ENCODE measurements at places on chromosomes 16 and 17.

GRCh38 chr17:7045492-7046126 is 1.7 kb upstream of the SLC16A11 start:
- no peak for DNase-seq

DNA sequence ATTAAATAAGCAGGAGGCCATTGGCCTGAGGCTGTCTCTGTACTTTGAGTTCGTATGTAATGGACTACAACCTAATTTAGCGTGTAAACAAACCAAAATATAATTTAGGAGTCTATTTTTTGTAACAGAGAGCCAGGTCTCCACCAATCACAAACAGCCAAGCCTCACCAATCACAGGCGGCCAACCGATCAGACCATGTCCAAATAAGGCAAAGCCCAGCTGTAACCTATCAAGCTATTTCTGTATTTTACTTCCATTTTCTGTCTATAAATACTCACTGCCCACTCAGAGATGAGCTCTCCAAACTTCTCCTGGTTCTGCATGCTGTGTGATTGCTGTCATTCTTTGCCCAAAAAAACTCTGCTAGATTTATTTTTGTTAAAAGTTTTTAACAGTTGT is 322.7 kb downstream of the NPIPA8 start:
- DNase-seq: no peak

- no peak for DNase-seq
These were observed 8.0 kb downstream of the FANCA start for GRCh38 chr16:89808475-89808874.

GRCh38 chr16:84487358-84487757 is 17.1 kb downstream of the MEAK7 start:
- DNase-seq: no peak

GRCh38 chr16:16882766-16883165 is 503.8 kb downstream of the NPIPA7 start:
- DNase-seq: no peak

- DNase-seq: no peak
These were observed 4.6 kb upstream of the ETV4 start for GRCh38 chr17:43550754-43551153.

- DNase-seq: peak; percentile 21
These were observed 62.1 kb downstream of the RMI2 start for GRCh38 chr16:11407047-11407982.

GRCh38 chr16:66523861-66524354 is 26.0 kb downstream of the TK2 start:
- no peak for DNase-seq

DNA sequence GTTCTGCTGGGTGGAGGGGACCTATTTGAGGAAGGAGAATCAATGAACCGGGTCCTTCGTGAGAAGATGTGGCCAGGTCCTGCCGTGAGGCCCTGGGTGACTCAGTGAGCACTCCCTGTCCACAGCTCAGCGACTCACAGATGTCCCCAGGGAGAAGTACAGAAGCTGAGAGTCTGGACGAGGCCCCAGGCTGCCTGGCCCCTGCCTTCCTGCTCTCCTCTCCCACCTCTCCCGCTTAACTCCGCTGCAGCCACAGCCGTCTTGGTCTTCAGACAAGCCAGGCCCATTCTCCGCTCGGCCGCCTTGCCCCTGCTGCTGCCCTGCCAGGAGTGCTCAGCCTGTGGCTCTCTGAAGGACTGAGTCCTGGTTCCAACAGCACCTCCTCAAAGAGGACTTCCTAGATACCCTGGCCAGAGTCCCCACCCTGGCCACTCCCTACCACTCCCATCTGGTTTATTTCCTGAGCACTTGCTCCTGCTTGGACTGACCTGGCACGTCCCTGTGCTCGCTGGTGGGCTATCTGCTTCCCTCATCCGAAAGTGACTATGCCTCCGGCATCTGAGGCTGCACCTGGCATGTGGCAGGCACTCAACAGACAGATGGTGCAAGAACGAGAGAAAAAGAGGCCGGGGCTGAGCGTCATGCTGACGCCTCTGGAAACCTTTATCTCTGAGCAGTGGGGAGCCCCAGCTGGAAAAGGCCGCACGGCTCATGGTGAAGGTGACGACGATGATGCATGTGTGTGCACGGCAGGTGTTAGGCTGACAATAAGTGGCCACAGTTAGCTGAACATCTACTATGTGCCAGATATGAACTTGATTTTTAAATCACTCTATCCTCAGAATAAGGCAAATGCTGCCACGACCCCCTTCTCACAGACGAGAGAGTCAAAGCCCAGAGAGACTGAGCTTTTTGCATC is 9.2 kb upstream of the TNFRSF13B start:
- no peak for DNase-seq

DNA sequence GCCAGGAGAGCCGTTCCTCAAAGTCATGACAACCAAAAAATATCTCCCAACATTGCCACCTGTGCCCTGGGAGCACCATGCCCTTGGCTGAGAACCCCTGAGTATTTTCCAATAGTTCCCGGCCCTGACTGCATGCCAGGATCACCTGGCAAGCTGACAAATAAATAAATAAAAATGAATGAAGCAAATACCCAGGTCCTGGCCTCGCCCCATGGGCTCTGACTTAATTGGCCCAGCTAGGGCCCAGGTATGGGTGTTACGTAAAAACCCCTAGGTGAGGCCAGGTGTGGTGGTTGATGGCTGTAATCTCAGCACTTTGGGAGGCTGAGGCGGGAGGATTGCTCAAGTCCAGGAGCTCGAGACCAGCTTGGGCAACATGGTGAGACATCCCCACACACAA is 2.7 kb upstream of the C16orf74 start:
- DNase-seq: no peak

- no peak for DNase-seq
These were observed 779 bp upstream of the CCDC102A start for GRCh38 chr16:57537194-57537505.

GRCh38 chr16:85584267-85584666 is 28.9 kb upstream of the GSE1 start:
- DNase-seq: no peak

DNA sequence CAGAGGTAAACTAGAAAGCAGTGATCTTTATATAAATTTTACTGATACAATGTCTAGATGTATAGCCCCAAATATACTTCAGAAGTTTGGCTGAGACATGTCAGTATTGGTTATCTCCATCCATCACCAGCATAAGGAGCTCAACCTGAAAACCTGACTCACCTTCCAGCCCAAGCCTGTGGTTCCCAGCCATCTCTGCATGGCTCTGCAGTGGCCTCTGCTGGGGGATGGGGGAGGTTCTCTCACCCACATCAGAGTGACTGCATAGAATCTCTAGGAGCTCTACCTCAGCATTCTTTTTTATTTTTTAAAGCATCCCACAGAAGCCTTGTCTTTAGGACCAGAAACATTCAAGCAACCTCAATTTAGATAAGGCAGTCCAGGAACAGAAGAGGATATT is 27.3 kb downstream of the USP7 start:
- DNase-seq: peak; percentile 60

- DNase-seq: no peak
These were observed 43.6 kb downstream of the IKZF3 start for GRCh38 chr17:39820541-39820940.

GRCh38 chr17:27601069-27601974 is 29.7 kb upstream of the LGALS9 start:
- peak; percentile 64 for DNase-seq

DNA sequence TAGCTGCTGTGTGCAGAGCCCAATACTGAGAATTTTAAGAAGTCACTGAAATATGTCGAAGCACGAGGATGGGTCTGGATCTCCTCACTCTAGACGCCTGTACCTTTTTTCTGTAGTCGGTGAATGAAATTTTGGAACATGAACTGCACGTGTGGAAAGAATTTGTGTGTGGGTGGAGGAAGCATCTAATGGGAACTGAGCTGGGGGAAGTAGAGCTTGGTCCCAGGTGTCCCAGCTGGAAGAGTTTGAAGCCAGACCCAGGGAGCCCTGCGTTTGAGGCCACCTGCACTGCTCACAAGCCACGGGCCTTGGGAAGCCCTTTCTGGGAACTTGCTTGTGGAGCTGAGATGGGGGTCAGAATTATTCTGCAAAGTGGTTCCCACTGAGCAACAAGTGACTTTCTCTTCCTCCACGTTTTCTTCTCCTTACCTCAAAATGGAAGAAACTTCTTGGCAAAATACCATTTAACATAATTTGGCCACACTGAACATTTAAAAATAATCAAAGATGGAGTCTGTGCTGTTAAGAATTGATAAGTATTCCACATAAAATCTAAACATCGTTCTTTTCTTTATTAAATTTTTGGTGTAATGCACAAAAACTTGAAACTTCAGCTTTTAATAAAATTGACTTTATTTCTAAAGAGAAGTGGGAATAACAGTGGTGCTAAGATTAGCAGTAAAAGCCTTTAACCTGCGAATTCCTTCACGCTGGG is 163.8 kb downstream of the PRKCA start:
- DNase-seq: no peak

- DNase-seq: no peak
These were observed 25.6 kb downstream of the MSI2 start for GRCh38 chr17:57281887-57282286.

DNA sequence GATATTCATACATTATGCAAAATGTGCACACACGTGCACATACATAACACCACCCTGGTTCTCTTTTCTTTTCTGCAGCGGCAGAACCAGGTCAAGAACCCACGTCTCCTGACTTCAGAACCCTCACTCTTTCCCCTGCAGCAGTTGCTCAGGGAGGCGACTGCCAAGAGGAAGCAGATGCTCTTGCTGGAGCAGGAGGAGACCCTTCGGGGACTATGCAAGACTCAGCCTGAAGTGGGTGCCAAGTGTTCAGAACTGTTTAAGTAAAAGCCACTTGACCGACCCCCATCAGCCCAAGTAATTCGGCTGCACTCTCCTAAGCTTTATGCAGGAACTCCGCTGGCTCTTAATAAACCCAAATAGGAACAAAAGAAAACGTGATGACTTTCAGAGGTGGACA is 193.8 kb downstream of the SLC39A11 start:
- no peak for DNase-seq

DNA sequence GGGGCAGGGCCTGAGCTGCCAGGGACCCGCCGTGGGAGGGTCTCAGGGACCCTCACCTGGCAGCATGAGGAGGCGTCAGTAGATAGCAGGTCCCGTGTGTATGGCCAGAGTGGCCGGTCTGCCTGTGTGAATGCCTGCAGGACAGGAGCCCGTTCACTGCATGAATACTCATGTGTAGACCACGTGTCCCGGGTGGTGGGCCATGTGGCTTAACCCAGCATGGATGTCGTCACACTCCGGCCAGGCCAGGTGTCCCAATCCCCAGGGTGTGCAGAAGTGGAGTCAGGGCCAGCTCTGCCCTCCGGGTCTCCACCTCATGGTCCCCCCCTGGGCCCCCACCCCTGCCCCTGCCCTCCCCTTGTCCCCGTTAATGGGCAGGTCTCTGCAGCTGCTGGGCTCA is 53.7 kb downstream of the BAHCC1 start:
- no peak for DNase-seq

DNA sequence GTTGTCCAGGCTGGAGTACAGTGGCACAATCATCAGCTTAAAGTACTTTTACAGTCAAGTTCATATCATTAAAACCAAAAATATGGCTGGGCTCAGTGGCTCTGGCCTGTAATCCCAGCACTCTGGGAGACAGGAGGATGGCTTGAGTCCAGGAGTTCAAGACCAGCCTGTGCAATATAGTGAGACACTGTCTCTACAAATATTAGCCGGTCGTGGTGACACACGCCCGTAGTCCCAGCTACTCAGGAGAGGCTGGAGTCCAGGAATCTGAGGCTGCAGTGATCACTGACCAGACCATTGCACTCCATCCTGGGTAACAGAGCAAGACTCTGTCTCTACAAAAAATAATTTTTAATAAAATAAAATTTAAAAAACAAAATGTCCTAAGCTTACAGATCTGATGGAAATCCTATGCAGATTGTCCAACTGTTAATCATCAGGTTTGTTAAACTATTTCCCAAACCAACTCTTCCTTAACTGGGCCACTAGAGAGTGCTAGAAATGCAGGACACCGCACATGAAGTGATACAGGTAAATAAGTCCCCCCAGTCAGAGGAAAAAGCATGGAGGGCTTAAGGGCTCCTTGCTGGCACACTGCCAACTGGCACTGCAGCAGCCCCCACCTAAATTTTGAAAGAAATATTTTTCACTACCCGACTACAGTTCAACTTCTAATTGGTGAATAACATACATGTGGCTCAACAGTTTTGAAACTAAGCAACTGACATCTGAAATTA is 2.8 kb downstream of the USP22 start:
- no peak for DNase-seq

DNA sequence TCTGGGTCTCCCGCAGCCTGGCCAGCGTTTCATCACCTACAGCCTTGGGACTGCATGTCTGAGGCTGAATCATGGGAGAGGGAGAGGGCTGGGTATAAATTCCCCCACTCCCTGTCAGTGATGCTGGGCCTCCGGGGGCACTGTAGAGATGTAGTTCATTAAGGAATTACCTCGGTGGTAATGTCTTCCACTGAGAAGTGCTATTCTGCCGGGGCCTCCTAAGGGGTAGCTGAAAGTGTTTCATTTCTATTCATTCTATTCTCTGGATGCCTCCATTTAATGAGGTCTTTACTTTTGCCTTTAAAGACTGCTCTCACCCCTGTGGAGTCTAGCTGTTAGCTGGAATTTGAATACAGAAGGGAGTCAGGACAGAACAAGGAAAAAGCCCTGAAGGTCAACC is 116.4 kb upstream of the HS3ST4 start:
- DNase-seq: no peak

DNA sequence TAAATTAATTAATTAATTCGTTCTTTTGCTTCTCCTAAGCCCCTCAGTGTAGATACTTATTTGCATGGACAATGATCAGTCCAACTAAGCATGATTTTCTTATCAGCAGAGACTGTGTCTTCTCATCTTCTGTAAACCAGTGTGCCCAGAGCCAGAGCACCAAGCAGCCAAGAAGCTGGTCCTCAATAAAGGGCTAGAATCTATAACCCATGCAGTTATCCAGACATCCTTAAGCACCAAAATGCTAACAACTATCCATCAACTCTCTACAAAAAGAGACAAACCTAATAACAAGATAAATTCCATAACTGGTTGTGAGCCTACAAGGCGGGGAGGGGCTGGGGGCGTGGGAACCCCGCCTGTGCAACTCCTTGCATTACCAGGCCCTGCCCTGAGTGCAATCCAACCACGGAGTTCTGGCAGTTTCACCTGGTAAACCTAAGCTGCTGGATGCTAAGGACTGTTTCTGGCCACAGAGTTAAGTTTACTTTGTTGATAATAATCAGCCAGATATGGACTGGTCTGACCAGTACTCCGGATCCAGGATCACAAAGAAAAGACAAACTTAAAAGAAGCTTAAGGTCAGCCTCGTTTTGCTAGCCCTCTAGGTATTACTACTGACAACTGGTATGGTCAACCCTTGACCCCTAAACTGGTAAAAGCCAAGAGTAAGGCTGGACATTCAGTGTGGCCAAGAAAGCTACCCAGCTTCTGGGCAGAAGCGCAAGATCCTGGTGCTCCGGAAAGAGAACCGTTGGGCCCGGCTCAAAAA is 51.5 kb downstream of the ZFHX3 start:
- DNase-seq: no peak

- DNase-seq: no peak
These were observed 146.1 kb downstream of the NTN1 start for GRCh38 chr17:9167379-9167778.

GRCh38 chr17:27533874-27534815 is 77.9 kb downstream of the KSR1 start:
- no peak for DNase-seq

Data from stimulated activated CD8-positive, alpha-beta memory T cell treated with anti-CD3 and anti-CD28 coated beads, Interleukin-2, amount 100 ng/mL, for 48 hours (primary cell).